ENCODE measurements at places on chromosomes 4 and X. TPM values are rescaled to one million over a fixed set of nuclear protein-coding genes. Genes with fewer than 3 reads are reported as not detected.

DNA sequence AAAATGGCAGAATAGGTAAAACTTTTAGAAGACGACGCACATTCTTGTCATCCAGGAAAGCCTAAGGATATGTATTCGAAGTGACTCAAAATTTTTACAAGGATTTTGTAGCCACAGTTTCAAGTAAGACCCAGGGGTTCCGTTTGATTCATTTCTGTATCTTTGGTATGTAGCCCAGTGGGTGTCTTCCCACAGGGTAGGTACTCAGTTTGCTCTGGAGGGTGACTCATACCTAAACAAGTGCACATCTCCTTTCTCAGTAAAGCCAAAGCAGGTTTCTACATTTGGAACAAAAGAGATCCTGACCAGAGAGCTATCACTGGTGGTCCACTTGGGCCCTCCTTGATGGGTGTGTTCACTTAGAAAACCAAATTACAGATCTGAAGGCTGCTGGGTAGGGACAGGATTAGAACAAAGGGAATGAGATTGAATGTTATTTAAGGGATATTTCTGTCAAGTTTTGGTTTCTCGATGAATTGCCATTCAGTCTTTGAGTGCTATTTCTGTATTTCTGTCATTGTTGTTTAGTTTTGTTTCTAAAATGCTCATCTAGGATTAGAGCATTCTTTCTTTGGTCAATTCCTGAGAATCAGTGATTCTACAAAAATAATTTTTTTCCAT is 56.1 kb downstream of the PLS3 start:
- no peak for DNase-seq

DNA sequence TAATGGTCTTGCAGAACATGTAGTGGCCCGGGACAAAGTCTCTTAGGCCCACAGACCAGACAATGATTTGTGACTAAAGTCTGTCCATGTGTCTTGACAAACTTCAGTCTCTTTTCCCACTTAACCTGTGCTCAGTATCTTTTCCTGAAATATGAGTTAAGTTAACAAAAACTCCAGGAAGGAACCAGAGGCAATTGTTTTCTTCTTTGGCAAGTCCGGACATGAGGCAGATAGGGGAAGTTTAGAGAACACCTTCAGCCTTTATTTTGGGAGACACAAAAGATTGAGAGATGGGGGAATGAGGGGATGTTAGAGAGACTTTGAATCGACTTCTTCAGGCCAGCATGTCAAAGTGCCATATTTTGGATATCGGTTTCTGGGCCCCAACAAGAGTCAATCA is 80.2 kb upstream of the FRMPD4 start:
- no peak for DNase-seq

GRCh38 chrX:18677161-18677869 is 5.4 kb upstream of the RS1 start:
- no peak for DNase-seq

GRCh38 chr4:122952028-122952427 is 29.6 kb upstream of the NUDT6 start:
- DNase-seq, result no peak

DNA sequence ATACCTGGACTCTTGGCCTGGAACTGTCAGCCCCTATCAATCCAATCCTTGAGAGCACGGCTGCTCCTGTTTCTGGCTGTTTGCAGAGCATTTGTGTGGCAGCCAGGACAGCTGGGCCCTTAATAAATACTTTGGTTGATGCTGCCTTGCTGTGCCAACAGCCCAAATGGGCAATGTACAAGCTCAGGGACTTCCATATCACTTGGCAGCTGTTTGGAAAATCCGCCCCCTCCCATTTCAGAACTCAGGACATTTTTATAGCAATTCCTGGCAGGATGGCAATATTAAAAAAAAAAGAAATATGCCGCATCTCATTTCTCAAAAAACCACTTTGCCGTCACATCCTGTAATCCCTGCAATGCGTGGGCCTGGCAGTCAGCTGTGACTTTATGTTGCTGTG is 218.9 kb downstream of the HS3ST1 start:
- DNase-seq, result no peak

Gene DCLK2
- total RNA-seq, result not detected

Gene CXorf49
- not detected for total RNA-seq

Gene PNMA3
- total RNA-seq, result 0.55 TPM
